ENCODE measurements at places on chromosomes 5 and 9. TPM values are rescaled to one million over a fixed set of nuclear protein-coding genes. Genes with fewer than 3 reads are reported as not detected.

ADAMTS13 gene
- polyA plus RNA-seq: 4.9 TPM

NRG2 gene
- polyA plus RNA-seq: 0.09 TPM

DAB2IP gene
- 0.03 TPM for polyA plus RNA-seq

RANBP3L gene
- polyA plus RNA-seq: not detected

DNA sequence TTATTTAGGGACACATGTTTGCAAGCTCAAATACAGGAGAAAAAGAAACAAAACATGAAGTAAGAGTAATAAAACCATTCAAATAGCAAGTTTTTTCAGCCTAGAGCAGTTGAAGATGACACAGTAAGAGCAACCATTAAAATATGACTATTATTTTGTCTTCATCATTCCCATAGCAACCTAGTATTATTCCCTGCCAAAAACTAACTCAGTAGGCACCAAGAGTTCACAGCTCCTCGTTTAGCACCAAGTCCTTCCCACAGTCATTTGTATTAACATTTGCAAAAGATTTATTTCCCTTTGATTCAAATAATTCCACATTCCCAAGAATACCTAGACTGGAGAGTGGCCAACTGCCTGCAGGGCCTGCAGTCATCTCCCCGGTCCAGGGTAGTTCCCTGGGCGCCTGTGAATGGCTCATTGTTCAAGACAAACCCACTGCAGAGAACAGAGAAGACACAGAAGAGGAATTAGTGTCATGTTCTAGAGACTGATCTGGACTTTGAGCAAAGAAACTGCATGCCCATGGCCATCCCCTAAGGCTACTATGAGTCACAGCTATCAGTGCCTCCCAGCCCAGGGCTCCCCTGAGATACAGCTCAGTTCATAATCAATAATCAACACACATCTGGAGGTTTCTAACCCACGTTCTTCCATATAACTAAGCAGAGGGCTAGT is 139.1 kb upstream of the MAP3K1 start:
- H3K27me3 ChIP-seq: no peaks in the 10 kb centered on the region
- no peak overlapping the region for H3K4me3 ChIP-seq
- no peaks in the 10 kb centered on the region for H3K36me3 ChIP-seq
- DNase-seq: no peak
- no peak overlapping the region for H3K27ac ChIP-seq

GRCh38 chr5:135396459-135397055 is 2.5 kb downstream of the MACROH2A1 start:
- H3K36me3 ChIP-seq: peaks cover 3% of the 10 kb centered on the region
- H3K4me1 ChIP-seq: peaks cover 45% of the 10 kb centered on the region
- H3K4me3 ChIP-seq: no peak overlapping the region
- H3K27ac ChIP-seq: no peak overlapping the region
- no peak for DNase-seq

GRCh38 chr9:88723751-88724150 is 188.8 kb downstream of the NXNL2 start:
- H3K4me3 ChIP-seq: no peak overlapping the region
- H3K27ac ChIP-seq: no peak overlapping the region
- no peak for DNase-seq
- no peaks in the 10 kb centered on the region for H3K4me1 ChIP-seq
- H3K27me3 ChIP-seq: no peaks in the 10 kb centered on the region

DNA sequence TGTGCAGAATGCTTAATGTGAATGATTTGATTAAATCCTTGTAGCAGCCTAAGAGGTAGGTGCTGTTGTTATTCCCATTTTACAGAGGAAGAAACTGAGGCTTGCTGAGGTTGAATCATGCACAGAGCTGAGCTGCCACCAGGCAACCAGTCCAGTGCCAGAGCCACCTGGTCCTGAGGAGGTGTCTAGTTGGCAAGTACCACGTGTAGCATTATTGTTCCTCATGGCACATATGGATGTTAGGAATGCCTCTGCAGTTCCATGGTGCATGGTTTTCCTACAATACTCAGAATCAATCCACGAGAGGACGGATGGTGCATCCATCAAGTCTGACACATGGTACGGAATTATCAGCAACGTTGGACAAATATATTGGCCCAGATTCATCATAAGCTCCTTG is 8.9 kb downstream of the UBE2QL1 start:
- no peak overlapping the region for H3K4me3 ChIP-seq
- H3K4me1 ChIP-seq: no peaks in the 10 kb centered on the region
- DNase-seq: no peak
- peaks cover 19% of the 10 kb centered on the region for H3K27me3 ChIP-seq
- no peak overlapping the region for H3K27ac ChIP-seq
- no peaks in the 10 kb centered on the region for H3K36me3 ChIP-seq

- no peaks in the 10 kb centered on the region for H3K36me3 ChIP-seq
- no peak for DNase-seq
- no peak overlapping the region for H3K27ac ChIP-seq
- no peak overlapping the region for H3K4me3 ChIP-seq
- H3K4me1 ChIP-seq: no peaks in the 10 kb centered on the region
- no peaks in the 10 kb centered on the region for H3K27me3 ChIP-seq
Measured at GRCh38 chr9:71223953-71224538, 102.6 kb upstream of the TRPM3 start.

DNA sequence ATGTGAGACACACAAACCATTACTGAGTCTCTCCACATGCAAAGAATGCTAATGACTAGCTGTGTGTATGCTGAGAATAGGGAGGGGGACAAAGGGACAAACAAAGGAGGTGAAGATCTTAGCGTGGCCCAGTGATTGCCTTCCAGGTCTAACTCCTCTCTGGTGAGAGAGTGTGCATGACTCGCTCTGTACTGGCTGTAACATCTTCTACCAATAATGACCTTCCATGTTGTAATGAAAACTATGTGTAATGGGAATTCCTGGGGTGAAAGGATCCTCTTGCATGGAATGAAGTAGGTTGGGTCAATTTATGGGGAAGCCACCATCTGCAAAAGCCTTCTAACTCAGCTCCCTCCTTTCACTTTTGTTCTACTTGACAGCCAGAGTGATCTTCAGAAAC is 24.4 kb upstream of the GPR151 start:
- H3K27me3 ChIP-seq: no peaks in the 10 kb centered on the region
- no peak overlapping the region for H3K27ac ChIP-seq
- H3K4me3 ChIP-seq: no peak overlapping the region
- H3K4me1 ChIP-seq: no peaks in the 10 kb centered on the region
- no peaks in the 10 kb centered on the region for H3K36me3 ChIP-seq

DNA sequence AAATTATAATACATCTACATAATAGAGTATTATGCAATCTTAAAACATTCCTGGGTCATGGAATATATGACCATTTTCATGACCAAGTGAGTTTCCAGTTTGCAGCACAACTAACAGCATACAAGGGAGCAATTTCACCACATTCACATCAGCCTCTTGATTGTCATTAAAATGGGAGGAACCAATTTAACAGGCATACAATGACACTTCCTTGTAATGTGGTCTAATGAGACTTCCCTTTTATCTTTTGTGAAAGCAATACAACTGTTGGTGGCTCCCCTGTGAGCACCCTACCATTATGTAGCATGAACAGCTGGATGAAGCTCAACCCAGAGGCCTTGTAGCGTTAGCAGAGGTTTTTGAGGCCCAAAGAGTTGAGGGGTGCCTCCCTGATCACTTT is 13.6 kb upstream of the TMOD1 start:
- no peaks in the 10 kb centered on the region for H3K4me1 ChIP-seq
- peaks cover 2% of the 10 kb centered on the region for H3K36me3 ChIP-seq
- H3K4me3 ChIP-seq: no peak overlapping the region
- DNase-seq: no peak

- peaks cover 53% of the 10 kb centered on the region for H3K27me3 ChIP-seq
- H3K4me3 ChIP-seq: no peak overlapping the region
- peaks cover 11% of the 10 kb centered on the region for H3K4me1 ChIP-seq
- H3K36me3 ChIP-seq: no peaks in the 10 kb centered on the region
- H3K27ac ChIP-seq: no peak overlapping the region
Measured at GRCh38 chr5:175870820-175871447, 444 bp upstream of the CPLX2 start.

GRCh38 chr5:126348855-126349635 is 74.2 kb upstream of the GRAMD2B start:
- H3K36me3 ChIP-seq: no peaks in the 10 kb centered on the region
- H3K27me3 ChIP-seq: peaks cover 8% of the 10 kb centered on the region
- DNase-seq: no peak
- H3K4me3 ChIP-seq: no peak overlapping the region

- peaks cover 14% of the 10 kb centered on the region for H3K4me1 ChIP-seq
- DNase-seq: no peak
- no peak overlapping the region for H3K27ac ChIP-seq
- peaks cover 16% of the 10 kb centered on the region for H3K27me3 ChIP-seq
- no peak overlapping the region for H3K4me3 ChIP-seq
Measured at GRCh38 chr5:36607114-36607571, 737 bp downstream of the SLC1A3 start.
